ENCODE measurements at places on chromosomes 6 and 20.

GRCh38 chr6:40966860-40967259, 72.2 kb downstream of the UNC5CL start:
- no peak for DNase-seq

- no peak for DNase-seq
Observed at GRCh38 chr6:41372832-41373626, 37.6 kb downstream of the NCR2 start.

- DNase-seq, result no peak
Observed at GRCh38 chr20:45998761-45999160, 9.9 kb upstream of the MMP9 start.

DNA sequence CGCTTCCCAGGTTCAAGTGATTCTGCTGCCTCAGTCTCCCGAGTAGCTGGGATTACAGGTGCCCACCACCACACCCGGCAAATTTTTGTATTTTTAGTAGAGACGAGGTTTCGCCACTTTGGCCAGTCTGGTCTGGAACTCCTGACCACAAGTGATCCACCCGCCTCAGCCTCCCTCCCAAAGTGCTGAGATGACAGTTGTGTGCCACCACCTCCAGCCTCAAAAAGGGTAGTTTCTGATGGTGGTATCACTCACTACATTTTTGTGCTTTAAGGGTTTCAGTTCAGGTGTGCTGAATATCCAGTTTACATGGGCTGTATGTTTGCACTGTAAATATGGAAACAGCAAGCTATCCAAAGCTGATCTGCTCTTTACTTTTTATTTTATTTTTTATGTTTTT, 12.1 kb upstream of the ADGRG6 start:
- DNase-seq, result no peak

DNA sequence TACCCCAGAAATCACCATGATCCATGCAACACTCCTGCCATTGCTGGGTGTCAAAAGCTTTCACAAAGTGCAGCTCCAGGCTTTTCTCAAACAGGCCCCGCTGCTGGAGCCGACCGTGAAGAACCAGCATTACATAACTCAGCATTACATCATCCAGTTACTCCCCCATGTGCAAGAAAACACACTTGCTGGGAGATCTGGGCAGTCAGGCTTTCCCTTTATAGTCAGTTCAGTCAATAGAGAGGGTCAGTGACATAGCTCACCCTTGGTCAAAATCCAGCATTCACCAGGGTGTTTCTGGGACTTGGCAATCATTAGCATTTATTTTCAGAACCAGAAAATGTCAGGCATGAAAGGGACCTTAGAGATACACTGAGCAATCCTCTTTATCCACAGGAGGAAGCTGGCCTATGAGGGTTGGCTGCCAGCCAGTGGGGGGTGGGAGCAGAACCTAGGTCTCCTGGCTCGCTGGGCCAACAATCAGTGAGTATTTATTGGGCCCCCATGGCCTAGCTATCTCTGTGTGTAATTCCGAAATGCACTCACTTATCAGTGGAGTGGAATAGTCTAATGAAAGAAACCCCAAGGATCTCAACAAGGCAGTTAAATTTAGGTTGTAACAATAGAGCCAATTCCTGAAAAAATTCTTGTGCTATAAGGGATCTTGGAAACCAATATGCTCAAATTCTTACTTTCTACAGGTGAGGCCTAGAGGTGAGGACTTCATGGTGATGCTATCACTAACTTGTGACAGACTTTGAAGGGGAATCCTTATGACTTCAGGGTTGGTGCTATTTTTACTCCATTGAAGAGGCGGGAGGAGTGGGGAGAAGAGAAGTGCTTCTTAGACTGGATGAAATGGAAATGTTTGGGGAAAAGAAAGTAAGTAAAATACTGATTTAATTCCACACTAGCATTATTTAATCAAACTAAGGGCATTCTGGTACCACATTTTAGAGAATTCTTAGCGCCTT, 54.6 kb downstream of the LYRM4 start:
- no peak for DNase-seq

- no peak for DNase-seq
Observed at GRCh38 chr6:151299011-151299410, 59.2 kb downstream of the AKAP12 start.

GRCh38 chr6:3618642-3619041, 132.9 kb downstream of the PXDC1 start:
- DNase-seq, result no peak

DNA sequence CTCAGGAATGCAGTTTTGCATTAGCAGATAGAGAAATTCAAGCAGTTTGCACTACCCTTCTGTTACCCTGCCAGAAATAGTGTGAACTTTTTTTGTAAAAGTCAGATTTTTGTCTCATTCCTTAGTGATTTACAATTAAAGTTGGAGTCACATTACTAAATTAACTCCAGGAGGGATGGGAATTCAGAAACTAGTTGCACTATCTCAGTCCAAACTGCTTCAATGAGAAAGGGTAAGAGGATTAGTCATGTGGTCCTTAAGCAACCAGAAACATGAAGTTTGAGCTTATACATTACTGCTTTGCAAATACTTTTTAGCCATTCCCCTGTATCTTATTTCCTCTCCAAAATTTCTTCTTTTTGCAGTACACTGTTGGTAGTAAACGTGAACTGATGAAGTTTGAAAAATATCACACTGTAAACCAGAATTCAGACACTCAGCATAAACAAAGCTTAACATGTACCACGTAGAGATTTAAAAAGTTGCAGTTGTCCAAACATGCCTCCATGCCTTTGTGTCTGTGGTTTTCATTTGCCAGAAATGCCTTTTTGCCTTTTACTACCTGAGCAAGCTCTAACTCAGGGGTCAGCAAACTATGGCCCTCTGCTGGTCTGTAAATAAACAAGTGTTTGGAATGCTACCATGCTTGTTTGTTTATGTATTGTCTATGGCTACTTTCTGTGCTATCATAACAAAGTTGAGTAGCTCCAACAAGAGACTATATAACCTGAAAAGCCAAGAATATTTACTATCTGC, 49.7 kb downstream of the TP53INP2 start:
- DNase-seq, result no peak

- DNase-seq, result no peak
Observed at GRCh38 chr20:43761386-43762340, 34.9 kb upstream of the GTSF1L start.

DNA sequence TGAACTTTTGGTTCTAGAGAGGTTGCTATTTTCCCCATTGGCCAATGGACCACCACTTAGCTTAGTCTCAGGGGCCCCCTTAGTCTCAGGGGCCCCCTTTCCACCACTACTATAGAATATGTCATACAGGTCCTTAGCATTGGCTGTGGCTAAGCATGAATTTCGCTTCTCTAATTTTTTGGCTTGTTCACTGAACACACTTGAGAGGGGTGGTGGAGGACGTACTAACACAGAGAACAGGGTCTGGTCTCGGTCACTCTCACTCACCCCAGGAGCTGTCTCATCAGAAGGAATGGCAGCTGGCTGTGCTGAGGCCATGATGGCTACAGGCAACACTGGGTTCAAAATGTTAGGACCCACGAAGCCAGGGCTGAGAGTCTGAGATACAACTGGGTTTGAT, 30.3 kb downstream of the ZNF318 start:
- DNase-seq, result no peak

DNA sequence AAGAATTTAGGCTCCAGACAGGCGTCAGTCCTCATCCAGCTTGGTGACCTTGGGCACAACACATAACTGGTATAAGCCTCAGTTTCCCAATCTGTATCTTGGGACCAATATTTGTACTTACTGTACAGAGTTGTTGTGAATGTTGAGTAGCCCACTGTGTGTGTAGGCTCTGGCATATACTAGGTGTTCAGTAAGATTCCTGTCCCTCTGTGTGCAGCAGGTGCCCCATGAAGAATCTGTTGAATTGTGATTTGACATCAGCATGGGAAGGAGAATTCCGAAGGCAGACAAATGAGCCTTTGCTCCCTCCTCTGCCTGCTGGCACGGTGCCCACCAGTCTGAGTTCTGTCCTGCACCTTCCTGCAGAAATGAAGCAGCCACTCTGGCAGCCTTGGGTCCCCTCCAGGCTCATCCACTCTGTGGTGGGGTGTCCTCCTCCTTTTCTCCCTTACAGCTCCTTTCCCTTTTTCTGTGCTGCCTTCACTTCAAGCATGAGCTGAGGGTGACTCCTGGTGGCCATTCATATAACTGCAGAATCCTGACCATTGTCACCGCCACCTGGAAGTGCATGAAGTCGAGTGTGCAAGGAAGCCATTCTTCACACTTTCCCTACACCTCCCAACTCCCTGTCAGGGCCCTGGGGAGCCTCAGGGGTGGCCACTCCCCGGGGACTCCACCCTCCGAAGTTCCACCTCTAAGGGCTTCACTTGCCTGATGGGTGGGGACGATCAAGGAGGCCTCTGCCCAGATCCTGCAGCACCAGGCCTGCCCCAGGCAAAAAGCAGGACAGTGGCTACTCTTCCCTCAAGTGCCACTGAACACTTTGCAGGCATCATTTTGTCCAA, 48.2 kb downstream of the MRPL14 start:
- DNase-seq, result peak; percentile 37

- DNase-seq, result no peak
Observed at GRCh38 chr6:106637051-106637716, 7.8 kb downstream of the QRSL1 start.

GRCh38 chr20:50930976-50931305, 296 bp downstream of the ADNP start:
- no peak for DNase-seq

DNA sequence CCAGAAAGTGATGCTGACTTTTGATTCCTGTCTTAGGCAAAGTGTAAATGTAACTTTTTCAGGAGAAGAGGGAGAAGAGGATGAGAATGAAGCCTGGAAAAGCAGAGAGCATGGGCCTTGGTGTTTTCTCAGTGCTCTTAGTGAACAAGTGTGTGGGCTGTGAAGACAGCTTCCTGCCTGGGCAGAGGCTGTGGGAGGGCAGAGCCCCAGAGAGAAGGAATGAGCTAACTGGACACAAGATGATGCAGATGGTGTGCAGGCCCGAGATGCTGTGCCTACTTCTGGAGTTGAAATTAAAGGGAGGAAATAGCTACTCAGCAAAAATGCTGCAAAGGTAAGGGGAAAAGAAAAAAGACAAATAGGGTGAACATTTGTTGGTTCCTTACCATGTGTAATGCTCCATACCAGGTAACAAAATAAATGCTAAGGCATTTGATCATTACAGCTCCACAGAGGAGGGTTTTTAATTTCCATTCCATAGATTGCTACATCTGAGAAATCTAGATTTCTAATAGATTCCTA, 87.0 kb upstream of the CEP162 start:
- DNase-seq, result no peak

GRCh38 chr6:139540276-139540675, 165.8 kb upstream of the CITED2 start:
- DNase-seq, result no peak

DNA sequence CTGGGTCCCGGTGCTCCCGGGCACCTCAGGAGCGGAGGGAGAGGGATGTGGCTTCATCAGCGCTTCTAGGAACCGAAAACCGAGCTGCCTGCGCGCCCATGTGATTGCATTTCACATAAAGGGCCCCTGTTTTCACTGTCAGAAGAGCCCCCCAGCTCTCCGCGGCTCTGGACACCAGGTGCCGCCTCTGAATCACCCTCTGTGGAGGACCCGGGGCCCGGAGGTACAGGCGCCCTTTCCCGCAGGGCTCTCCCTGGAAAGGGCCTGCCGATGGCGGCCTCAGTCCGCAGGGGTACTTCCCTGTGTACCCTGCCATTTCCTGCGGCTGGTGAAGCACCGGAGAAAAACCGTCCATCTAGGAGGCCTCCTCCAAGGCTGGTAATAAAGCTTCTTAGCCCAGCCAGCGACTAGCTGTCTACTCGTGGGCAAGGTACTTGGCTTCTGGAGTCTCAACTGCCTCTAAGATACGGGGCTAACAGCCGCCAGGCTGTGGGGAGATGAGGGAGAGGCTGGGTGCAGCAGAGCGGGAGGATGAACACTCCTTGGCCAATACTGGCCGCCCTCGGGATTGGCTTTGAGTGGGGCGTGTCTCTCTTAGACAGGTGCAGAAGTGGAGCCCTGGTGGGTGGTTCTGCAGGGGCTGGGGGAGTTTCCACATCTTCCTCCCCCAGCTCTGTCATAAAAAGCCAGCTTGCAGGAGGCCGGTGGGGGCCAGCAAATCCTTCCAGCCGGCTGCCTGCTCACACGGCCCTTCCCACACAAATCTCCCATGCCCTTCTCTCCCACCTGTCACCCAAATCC, 1.6 kb downstream of the PPP1R16B start:
- DNase-seq, result no peak

DNA sequence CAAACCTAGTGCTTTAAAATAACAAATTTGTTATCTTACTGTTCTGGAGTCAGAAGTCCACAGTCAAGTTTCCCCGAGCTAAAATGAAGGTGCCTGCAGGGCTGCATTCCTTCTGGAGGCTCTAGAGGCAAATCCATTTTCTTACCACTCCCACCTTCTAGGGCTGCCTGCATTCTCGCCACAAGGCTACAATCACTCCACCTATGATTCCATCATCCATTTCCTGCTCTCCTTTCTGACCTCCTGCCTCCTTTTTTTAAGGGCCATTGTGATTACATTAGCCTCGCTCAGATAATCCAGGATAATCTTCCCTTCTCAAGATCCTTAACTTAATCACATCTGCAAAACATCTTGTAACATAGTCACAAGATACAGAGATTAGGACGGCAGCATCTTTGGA, 42.4 kb upstream of the SIRT5 start:
- no peak for DNase-seq

DNA sequence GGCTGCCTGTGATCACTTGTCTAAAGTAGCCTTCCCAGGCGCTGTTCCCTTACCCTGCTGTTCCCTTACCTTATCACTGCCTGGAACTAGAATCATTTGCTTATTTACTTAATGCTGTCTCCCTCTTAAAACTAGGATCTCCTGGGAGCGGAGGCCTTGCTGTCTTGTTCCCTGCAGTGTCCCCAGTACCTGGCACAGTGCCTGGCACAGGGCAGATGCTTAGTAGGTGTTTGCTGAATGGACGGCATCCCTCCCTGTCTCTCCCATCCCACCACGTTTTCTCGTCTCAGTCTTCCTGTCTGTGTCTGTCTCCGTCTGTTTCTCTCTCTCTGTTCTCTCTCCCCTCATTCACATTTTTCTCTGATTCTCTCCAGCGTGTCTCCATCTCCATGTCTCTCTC, 99.9 kb upstream of the MYL9 start:
- no peak for DNase-seq

DNA sequence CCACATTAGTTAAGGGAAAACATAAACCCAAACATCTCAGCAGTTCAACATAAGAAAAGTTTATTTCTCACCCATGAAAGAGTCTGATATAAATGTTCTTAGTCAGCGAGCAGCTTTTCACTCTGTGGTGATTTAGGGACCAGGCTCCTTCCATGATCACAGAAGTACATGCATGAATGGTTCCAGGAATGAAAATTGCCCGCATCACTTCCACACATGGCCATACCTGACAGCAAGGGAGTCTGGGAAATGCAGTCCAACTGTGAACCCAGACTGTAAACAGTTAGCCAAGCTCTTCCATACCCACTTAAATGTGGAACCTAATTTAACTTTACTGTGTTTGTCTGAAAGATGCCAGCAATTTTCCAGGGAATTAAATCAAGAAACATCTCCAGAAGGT, 353.9 kb downstream of the HACE1 start:
- DNase-seq, result no peak

Measured in stimulated activated CD8-positive, alpha-beta memory T cell treated with anti-CD3 and anti-CD28 coated beads, Interleukin-4, amount 100 ng/mL, for 1 hour (primary cell).